Omental fat pad (tissue), 4 donors: ENCODE measurements at places on chromosomes 11 and 22.

GRCh38 chr11:16338393-16338792 lies 18.0 kb downstream of the SOX6 start:
- DNase-seq: no peak

DNA sequence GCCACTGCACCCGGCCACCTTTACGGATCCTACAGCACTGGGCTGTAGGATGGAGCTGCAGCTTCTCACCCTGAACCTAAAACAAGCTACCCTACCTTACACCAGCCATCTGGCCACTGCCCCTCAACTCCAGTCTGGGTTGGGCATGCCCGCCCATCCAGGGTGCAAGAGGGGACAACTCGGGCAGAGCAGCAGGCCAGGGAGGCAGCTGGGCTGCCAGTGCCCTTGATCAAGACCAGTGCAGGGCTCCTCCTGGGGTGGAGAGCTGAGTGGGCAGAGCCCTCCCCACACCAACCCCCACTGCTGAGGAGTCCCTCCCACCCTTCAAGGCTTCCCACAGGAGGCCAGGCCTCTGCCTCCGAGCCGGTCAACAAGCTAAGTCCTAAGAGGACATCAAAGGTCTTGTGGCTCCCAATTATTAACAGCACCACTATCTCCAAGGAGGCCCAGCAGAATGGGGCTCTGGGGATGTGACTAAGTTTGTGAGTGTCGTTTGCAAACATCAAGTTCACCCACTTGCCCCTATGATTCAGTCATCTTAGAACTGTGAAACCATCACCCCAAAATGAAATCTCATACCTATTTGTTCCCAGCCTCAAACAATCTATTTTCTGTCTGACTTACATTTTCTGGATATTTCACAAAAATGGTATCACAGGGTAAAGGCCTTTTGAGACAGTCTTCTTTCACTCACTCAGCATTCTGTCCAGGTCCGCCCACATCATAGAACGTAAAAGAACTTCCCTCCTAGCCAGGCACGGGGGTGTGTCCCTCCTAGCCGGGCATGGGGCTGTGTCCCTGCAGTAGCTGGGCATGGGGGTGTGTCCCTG lies 11.0 kb downstream of the GATD1 start:
- no peak for DNase-seq

DNA sequence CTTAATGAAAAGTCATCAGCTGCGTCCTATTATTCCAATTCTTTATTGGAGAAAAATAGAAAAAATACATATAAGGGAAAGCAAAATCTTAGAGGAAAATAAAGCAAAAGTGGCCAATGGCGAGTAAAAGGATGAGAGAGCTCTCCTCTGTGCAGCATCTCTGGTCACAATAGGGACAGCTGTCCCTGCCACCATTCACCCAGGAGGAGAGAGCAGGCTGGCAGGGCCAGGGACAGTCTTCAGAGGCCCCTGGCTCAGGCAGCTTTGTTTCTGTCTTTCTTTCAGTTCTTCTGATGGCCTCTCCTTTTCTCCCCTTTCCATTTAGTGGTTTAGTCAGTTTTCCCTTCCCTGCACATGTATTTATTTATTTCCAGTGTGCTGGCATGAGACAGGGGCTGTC lies 941.3 kb downstream of the NTM start:
- DNase-seq: no peak

DNA sequence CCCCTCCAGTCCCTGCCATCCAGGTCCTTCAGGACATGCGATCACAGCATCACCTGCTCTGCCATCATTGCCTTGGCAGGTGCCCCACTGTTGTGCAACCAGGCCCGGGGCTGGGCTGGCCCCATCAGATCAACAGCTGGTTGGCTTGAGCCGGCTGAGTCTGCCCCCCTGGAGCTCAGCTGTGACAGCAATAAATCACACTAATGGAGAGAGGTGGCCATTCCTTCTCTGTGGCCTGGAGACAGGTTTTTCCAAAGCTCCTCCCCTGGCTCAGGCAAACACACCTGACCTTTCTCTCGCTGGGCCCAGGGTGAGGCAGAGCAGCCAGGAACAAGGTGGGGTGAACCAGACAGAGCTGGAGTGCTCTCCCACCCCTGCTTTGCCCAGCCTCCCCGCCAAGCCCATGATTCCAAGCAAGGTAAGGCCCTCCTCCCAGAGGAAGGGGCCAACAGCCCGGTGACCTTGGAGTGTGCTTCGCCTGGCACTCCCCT lies 8.9 kb upstream of the FXYD2 start:
- DNase-seq: no peak

DNA sequence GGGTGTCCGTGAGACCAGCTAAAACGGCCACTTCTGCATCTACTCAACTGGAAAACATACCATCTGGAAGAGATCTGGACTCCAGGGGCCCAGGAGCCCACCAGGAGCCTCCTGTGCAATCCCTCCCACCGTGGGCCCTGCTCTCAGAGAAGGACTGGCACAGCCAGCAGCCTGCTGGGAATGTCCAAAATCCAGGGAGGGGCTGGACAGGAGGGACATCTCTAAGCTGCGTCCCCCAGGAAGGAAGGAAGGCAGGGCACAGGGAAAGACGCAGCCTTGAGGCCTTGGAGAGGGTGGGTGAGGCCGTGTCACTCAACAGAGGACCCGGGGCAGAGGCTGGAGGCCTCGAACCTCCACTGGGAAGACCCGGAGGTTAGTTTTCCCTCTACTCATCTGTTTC lies 78.0 kb downstream of the PHF21B start:
- no peak for DNase-seq

DNA sequence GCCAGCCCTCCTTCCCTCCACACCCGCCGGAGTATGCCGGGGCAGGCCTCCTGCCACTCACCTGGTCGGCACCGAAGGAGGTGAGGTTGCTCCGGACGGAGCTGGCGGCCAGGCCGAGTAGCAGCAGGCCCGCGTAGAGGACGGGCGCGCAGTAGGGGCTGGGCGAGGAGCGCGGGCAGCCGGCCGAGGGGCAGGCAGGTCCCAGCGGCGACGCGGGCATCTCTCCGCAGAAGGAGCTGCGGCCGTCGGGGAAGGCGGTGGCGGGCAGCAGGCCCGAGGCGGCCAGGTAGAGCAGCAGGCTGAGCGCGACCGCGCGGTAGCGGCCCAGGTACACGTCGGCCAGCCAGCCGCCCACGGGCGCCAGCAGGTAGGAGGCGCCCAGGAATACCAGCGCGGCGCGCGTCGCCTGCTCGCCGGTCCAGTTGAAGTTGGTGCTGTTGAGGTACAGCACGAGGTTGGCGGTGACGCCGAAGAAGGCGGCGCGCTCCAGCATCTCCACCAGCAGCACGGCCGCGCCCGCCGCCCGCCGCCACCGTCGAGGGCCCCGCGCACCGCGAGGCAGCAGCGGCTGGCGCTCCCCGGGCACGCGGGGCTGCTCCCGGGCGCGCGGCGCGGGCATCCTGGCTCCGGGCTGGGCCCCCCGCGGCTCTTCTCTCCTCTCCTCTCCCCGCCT lies 907 bp downstream of the SLC15A3 start:
- no peak for DNase-seq

GRCh38 chr11:87299041-87299481 lies 261.3 kb downstream of the TMEM135 start:
- DNase-seq: no peak
